ENCODE measurements at places on chromosomes 3 and 15.
A peak's percentile ranks its signal among the peaks of the same experiment; 100 is the strongest.

DNA sequence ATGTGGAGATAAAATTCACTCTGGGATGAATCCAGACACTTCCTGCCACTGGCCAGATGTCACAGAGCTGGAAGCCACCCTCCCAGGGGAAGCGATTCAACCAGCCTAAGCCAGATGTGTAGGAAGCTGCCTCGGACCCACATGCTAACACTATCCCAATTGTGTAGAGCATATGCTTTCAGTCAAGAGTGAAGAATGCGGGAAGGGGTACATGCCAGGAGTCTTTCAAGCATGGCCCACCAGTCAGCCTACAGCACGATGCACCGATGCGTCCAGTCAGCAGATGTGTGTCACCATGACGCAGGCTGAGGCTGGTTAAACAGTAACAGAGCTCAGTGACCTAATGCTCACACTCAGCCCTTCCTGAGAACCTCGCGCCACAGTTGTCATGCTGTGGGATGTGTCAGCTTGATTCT, 38.8 kb upstream of the BNC1 start:
- DNase-seq, result peak; percentile 51

DNA sequence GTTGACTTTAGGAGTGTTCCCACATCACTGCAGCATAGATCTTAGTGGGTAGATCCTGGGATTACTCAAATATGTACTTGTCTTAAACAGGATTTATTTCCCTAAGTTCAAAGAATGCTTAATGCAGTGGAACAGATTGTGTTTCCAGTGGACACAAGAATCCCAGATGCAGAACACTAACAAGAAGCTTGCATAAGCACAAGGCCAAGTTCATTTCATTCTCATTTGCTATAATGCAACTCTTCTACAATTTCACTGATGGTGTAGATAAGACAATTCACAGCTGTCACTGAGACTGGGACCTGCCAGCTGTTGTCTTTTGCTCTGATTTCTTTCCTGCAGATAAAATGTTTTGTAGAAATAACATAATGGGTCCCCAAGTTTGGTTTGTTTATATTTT, 225.6 kb downstream of the NFKBIZ start:
- DNase-seq, result no peak

DNA sequence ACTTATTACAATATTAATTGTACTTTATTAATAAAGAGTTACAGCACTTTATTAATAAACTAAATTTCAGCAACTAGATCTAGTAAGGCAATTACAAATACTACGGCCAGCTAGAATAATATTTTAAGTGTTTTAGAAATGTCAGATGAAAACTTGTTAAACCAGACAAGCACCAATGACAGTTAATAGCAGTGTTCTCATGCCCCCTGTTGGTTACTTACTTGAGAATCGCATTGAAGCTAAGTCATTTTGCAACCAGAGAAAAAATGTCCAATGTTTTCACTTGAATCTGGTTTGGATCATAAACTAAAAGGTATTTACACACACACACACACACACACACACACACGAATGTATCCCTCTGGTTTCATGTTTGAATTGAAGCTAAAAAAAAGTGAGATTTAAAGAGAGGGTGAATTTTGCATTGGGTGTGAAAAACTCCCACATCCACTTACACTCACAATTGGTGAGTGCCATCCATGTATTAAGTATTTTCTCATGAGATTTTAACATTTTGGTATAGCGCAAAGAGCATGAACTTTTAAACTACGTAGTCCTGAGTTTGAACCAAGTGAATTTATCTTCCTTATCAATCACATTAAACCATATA, 347.7 kb downstream of the ZBBX start:
- DNase-seq, result peak; percentile 4

DNA sequence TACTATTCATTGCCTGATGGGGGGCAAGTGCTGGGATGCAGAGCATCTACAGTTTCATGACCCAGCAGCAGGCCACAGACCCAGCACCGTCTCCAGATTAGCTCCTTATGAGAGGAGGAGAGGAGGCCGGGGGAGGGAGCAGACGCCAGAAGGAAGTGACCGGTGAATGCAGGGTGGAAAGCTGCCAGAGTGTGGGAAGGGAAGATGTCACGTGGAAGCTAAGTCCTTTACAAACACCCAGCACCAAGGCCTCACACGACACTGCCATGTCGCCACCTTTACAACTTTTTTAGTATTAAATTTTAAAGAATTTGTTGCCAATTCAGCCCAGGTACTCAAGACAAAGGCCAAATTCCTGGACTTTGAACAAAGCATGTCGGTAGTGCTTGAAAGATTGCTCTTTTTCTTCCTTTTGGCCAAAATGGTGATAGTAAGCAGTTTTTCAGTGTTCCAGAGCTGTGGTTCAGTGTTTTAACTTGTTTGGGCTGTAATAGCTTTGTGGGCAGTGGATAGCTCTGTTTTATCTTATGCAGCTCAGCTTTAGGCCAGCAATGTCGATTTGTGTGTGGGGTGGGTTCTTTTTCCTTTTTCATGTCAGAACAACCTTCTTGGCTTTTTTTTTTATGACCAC, 58.2 kb downstream of the ZBTB38 start:
- peak; percentile 16 for DNase-seq

DNA sequence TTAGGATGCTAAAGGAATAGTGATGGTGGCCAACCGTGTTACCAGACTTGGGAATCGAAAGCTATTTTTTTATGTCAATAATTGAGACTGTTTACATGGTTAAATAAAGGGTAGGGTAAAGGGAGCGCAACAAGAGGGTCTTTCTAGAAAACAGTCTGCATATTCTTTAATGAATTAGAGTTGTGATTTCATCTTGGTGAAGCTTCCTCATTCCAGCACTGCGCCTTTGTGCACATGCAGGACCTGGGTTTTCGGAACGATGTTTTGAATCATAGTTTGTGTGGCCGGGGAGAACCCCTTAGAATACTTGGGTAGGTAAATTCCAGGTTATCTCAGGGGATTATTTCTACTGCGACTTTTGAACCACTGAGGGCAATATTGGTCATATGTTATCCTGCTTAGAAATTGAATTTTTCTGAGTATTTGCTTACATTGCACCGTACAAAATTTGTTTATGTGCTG, 1.3 kb downstream of the PIK3CA start:
- no peak for DNase-seq

GRCh38 chr3:54034971-54035370, 87.4 kb upstream of the CACNA2D3 start:
- no peak for DNase-seq

DNA sequence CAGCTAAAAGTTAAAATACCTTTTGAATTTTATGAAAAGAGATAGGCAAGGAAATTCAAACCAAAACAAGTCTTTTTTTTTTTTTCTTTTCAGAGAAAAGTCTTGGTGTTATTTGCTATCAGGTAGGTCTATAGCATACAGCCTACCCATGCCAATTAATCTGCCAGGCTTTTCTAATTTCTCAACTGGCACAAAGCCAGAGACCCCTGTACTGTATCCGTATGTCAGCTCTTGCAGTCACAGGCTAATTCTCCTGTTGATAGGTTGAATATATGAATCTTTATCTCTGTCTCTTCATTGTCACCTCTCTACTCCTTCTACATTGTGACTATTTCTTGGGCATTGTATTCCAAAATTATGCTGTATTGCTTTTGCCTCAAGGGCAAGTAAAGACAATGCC, 133.4 kb downstream of the IL5RA start:
- no peak for DNase-seq

Measured in nephron progenitor cell (in vitro differentiated cells).